Activated effector memory CD4-positive, alpha-beta T cell treated with anti-CD3 and anti-CD28 coated beads, Interleukin-2, amount 50 U/mL, for 16 hours (primary cell): ENCODE measurements at places on chromosomes 16 and 17.

- DNase-seq: no peak
Observed at GRCh38 chr16:31080756-31081419, 6.7 kb downstream of the ZNF646 start.

DNA sequence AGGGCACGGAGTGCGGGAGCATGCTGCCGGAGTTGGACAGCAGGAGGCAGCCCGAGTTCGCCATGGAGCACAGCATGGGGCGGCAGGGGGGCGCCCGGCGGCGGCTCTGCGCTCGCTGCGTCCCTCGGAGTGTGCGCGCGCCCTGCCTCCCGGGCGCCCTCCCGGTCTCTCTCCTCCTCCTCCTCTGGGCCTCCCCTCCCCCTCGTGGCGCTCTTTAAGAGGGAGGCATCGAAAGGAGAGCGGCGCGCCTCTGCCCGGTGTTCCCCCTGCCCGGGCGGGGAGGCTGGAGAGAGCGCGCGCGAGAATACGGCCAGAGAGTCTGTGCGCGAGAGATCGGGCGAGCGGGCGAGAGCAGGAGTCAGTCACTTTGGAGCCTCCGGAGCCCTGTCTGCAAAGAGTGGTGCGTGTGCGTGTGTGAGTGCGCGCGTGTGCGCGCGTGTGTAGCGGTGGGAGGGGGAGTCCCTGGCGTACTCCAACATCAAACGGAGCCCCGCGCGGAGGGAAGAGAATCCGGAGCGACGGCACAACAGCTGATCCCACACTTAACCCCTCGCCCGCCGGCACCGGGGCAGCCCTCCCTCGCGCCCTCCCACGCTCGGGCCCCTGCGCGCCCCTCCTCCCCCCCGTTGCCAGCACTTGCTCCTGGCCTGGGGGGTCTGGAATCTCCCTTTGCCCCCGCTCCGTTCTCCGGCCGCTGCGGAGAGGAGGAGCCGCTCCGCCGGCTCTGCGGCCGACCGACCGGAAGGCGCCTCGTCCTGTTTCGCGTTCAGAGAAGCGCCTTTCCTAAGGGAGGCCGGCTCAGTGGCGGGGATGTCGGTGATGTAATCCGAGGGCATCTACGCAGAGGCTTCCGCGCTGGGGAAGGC, 108.9 kb downstream of the ENGASE start:
- DNase-seq: no peak

GRCh38 chr17:47701608-47702007, 7.6 kb downstream of the TBKBP1 start:
- peak; percentile 53 for DNase-seq

DNA sequence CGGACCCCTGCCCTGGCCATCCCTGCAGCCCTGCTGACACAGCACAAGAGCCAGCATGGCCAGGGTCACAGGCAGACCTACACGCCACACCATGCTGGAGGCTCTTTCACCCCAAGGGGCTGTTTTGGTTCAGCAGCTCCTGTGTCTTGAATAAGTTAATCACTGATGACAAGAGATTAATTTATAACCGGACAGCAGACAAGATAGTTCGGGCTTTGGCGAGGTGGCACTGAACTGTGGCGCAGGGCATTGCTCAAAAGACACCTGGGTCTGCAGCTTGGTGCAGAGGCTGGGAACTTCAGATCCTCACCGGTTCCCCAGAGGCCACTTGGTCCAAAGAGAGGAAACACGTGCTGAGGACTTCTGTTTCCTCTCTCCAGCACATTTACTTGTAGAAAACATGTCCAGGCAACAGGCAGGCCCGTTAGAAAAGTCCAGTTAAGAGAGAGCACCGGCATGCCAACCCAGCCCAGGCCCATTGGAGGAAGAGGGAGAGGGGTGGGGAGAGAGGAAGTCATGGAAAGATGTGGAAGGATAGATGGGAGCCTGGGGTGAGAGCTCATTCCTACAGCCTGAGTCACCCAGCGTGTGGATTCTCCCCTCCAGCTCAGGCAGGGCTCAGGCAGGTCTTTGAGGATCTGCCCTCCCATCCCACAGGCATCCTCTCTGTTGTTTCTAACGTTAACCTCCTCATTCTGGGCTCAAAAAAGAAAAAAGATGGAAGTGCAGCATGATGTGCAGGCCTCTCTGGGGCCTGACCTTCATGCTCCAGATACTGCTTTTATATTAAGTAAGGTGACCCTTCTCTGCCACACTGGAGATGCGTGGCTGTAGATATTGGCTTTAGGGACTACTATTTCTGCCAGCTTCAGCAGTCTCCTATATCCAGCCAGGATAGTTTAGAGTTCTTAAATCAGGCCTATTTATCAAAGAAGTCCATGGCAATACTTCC, 80.0 kb upstream of the HNF1B start:
- no peak for DNase-seq

DNA sequence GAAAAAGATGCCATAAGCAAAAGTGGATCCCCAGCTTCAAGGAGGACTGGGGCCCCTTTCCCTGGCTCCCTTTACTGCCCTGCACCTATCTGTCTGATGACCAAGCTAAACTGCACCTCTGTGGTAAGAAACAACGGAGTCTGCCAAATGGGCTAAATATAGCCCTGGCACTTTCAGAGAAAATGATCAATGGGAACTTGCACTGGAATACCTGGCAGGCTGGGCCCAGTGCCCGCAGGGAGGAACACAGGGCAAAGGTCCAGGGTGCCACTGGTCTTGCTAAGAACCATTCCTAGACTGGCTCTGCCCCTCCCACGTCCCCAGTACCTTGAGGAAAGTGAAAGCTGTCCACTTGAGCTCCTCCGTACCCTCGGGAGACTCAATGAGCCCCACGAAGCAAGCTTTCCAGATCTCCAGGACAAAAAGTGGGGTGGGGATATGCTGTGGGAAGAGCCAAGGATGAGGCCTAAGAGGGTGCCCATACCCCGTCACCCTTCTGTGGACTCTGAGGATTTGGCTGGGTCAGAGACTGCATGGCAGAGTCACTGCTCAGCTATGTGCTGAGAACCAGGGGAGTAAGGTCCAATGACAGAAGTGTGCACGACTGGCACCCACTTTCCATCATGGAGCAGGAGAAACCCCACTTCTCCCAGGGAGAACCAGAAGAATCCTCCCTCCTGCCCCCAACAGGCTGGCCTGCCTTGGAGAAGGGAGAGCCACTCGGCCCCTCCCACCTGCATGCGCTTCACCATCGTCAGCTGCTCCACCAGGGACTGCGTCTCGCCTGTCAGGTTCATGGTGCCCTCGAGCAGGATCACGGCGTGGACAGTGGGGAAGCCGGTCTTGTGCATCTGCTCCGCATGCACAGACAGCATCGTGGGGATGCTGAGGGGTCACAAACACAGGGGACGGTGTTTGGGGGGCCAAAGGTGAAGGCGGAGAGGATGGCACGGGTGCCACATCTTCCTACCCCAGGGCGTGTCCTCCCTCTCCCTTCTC, 17.4 kb downstream of the CSF3 start:
- DNase-seq: no peak

GRCh38 chr17:51672065-51672464, 411.7 kb downstream of the UTP18 start:
- no peak for DNase-seq

GRCh38 chr17:78952706-78953105, 27.0 kb downstream of the LGALS3BP start:
- DNase-seq: no peak

DNA sequence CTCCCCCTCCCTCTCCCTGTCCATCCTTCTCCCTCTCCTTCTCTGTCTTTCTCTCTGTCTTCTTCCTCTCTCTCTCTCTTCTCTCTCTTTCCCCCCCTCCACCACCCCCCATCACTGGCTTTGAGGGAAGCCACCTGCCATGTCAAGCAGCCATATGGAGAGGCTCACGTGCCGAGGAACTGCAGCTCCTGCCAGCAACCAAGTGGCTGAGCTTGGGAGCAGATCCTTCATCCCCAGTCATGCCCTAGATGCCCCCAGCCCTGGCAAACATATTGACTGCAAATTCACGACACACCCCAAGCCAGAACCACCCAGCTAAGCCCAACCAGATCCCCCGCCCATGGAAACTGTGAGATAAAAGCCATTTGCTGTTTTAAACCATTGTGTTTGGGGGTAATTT, 40.9 kb upstream of the RBFOX3 start:
- DNase-seq: no peak

GRCh38 chr17:4980644-4981216, 6.7 kb downstream of the CAMTA2 start:
- DNase-seq: no peak
